Stimulated activated CD4-positive, alpha-beta T cell treated with anti-CD3 and anti-CD28 coated beads, Interleukin-2, amount 100 ng/mL, for 48 hours (primary cell): ENCODE measurements at places on chromosomes 12 and 14.

DNA sequence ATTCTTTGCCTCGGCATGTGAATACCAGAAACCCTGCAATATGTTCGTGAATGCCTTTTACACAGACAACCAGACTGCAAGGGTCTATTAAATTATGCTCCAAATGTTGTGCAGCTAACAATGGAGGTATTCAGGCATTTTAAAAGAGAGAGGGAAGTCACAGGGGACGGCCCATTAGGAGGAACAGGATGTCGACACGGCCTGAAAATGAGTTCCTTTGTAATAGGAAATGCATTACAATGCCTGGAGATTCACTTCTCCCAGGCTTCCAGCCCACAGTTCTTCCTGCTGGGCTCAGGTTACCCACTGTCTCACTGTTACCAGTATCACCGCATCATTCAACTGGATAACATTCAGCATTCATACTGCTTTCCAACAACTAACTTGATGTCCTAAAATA, 2.5 kb downstream of the DUSP6 start:
- DNase-seq: no peak

DNA sequence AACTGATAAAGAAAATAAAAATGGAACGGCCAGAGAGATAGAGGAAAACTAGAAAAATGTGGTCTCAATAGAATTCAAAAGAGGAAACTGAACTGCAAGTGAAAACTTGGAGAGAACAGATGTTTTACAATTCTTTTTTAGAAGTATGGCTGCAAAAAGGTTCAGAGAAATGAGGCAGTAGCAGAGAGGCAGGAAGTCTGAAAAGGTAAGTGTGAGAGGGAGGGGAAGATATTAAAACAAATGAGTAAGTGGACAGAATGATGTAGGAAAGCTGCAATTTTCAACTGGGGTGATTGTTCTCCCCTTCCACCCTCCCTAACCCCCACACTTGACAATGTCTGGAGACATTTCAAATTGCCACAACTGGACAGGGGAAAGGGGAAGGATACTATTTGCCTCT, 12.9 kb downstream of the BTBD7 start:
- no peak for DNase-seq

GRCh38 chr12:21551841-21552465, 25.9 kb downstream of the SPX start:
- no peak for DNase-seq

- DNase-seq: no peak
These were observed 69.6 kb upstream of the PRMT8 start for GRCh38 chr12:3421191-3421978.

GRCh38 chr14:95660651-95661515, 25.3 kb upstream of the TCL1B start:
- no peak for DNase-seq

GRCh38 chr14:59629444-59630287, 53.1 kb upstream of the CCDC175 start:
- DNase-seq: no peak

GRCh38 chr12:41336041-41336549, 148.0 kb downstream of the PDZRN4 start:
- DNase-seq: no peak

GRCh38 chr14:92702441-92702918, 45.9 kb downstream of the LGMN start:
- no peak for DNase-seq

GRCh38 chr14:50786751-50787464, 44.1 kb downstream of the NIN start:
- DNase-seq: no peak

- DNase-seq: no peak
These were observed 124.8 kb upstream of the LMO3 start for GRCh38 chr12:16730772-16731171.

DNA sequence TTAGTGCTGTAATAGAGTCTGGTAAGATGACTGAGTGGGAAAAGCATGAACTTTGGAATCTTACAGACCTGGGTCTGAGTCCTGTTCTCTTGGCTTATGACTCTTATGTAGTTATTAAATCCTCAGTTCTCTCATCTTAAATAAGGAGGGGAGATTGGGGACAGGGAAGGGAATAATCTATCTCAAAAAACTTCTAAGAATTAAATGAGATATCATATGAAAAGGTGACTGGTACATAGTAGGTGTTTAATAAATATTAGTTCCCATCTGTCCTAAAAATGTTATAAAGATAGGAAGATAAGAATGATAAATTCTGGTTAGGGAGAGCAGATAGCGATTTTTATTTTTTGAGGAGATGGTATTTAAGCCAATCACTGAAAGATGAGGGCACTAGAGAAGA, 119.1 kb downstream of the INSM2 start:
- no peak for DNase-seq

DNA sequence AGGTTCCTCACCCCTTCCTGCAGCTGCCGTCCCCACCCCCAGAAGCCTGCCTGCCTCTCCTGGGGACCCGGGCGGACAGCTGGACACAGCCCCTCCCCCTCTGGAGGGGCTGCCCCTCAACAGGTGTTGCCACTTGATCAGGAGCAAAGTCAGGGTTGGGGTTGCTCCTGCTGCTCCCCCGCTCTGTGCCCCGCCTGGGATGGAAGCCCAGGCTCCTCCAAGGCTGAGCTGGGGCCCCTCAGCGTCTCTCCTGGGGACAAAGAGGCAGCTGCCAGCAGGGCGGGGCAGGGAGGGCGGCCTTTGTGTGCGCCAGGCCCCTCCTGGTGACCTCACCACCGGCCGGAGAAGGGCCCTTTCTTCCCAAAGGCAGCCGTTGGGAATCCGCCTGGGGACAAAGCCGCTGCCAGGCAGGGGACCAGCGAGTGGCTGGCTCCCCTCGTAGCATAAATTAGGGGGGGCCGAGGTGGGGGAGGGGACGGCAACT, 13.7 kb downstream of the TRMT61A start:
- DNase-seq: no peak

GRCh38 chr12:24754690-24755638, 193.9 kb downstream of the BCAT1 start:
- peak; percentile 7 for DNase-seq

DNA sequence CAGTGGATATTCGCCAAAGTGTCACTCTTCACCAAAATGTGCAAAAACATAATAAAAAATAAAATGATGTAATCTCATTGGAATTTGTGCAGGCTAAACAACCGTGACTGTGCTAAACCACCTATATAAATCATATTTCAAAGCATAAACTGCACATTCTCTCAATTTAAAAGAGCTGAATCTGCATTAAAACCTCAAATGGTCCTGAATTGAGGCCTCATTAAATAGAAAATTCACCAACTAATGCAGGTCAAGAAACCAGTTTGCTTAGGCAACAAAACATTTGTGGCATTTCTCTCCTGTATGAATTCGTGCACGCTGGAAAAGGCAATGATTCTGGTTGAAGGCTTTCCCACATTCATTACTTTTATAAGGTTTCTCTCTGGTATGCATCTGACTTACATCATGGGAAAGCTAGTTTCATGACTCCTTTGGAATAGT, 80.1 kb upstream of the IFNG-AS1 start:
- DNase-seq: no peak

DNA sequence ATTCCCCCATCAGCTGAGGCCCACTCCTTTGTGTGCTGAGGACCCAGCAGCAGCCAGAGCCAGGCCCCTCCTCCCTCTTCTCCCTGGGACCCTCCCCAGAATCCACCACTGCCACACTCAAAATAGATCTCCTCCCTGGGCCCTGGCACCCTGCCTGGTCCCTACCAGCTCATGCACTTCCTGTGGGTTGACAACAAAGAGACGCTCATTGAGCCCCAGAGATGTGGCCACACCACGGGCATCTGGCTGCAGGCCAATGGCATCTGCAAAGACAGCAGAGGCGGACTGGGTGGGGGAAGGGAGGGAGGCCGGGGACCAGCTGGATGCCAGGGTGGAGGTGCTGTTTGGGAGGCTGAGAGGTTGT, 16.0 kb upstream of the ENDOU start:
- peak; percentile 26 for DNase-seq

- DNase-seq: no peak
These were observed 34.1 kb downstream of the ITGA7 start for GRCh38 chr12:55673638-55674037.

DNA sequence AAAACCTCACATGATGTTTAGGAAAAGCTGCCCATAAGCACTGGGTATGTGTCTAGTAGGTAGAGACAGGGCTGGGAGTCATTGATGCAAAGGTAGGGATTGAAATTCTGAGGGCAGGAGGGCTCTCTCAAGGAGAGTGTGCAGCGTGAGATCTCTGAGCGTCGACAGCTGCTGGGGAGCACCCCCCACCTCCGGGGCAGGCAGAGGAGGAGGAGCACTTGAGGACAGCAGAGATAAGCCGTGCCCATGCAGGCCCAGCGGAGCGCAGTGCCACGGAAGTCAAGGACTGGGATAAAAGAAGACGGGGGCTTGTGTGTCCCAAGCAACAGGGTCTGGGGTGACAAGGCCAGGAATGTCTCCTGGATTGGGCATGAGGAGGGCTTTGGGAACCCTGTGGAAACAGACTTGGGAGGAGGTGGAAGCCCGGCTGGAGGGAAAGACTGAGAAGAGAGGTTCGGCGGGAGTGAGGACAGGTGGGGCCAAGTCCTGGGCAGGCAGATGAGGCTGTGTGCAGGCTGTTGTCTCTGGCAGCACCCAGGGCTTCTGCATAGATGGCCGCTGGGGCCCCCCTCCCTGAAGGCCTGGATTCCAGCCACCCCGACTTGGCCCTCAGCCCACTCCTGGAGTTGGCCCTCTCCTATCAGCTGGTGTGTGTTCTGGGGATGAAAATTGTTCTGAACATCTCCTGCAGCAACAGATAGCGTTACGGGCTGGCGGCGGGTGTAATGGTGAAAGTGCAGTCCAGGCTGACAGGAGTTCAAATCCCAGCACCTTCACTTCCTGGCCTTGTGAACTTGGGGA, 1.9 kb downstream of the CACNA2D4 start:
- no peak for DNase-seq

GRCh38 chr14:22978487-22978837, 3.9 kb downstream of the AJUBA start:
- DNase-seq: no peak
